ENCODE measurements at places on chromosomes 16 and 17.
A peak's percentile ranks its signal among the peaks of the same experiment; 100 is the strongest.

DNA sequence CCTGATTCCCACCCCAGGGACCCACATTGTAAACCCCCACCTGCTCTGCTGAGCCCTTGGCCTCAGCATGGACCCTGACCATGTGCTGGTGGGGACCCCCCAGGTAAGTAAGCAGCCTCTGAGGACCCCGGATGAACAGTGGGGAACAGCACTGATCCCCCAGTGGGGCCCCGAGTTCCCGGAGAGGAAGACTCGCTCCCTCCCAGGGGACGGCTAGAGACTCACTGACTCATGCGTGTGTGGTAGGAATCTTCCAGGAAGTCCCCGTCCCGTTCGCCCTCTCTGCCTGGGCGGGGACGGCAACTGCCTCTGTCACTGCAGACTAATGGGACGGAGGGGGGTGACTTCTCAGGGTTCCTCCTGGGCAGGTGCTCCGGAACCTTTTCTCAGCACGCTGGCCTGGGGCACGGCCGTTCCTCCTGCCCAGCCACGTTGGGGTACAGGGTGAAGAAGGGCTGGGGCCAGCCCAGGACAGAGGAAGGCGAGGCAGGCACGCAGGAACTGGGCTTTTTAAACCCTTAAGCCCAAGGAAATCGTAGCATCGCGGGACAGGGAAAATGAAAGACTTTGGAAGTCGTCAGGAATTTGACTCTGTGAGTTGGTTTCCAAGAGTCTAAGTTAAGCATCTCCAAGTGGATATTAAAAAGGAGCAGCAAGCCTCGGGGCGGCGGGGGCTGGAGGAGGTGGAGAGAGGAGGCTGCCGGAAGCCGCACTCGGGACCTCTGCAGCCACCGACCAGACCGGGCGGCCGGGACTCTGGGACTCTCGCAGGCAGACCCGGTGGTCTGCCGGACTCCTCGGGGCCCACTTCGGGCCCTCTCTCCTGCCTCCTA is 178.7 kb downstream of the SEC14L1 start:
- H3K27me3 ChIP-seq: no peaks in the 10 kb centered on the region
- H3K36me3 ChIP-seq: peaks cover 9% of the 10 kb centered on the region
- peak; percentile 96 for DNase-seq
- H3K4me1 ChIP-seq: peaks cover 87% of the 10 kb centered on the region

DNA sequence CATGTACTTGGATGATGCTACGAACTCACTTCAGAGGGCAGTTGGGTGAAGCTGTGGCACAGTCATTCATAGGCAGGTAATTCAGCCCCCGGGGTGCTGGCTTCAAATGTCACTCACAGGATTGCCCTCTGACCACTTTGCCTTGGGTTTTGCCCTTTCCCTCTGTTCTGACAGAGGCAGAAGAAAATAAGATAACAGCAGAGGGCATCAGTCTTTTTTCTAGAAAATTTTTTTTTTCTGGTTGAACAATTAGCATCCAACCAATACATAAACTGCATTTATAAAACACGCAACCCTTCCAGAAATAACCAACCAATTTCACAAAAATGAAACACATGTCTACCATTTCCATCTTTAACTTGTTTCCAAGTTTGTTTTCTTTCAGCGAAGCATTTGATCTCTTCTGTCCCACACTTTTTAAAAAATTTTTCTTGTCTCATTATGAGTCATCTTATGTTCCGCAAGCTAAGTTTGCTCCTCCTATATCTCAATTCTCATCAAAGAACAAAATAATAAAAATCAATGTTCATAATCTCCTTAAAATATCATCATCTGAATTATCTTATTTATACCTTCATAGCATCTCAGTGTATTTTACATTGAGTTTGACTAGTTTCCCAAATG is 15.6 kb downstream of the NACA2 start:
- no peak overlapping the region for H3K4me3 ChIP-seq
- no peak overlapping the region for H3K27ac ChIP-seq
- H3K36me3 ChIP-seq: no peaks in the 10 kb centered on the region
- DNase-seq: no peak
- H3K27me3 ChIP-seq: peaks cover 2% of the 10 kb centered on the region

- DNase-seq: no peak
- H3K27me3 ChIP-seq: no peaks in the 10 kb centered on the region
- no peak overlapping the region for H3K27ac ChIP-seq
- H3K36me3 ChIP-seq: peaks cover 17% of the 10 kb centered on the region
- H3K4me1 ChIP-seq: no peaks in the 10 kb centered on the region
- no peak overlapping the region for H3K4me3 ChIP-seq
Measured at GRCh38 chr17:80862978-80863377, 128.7 kb upstream of the CHMP6 start.

DNA sequence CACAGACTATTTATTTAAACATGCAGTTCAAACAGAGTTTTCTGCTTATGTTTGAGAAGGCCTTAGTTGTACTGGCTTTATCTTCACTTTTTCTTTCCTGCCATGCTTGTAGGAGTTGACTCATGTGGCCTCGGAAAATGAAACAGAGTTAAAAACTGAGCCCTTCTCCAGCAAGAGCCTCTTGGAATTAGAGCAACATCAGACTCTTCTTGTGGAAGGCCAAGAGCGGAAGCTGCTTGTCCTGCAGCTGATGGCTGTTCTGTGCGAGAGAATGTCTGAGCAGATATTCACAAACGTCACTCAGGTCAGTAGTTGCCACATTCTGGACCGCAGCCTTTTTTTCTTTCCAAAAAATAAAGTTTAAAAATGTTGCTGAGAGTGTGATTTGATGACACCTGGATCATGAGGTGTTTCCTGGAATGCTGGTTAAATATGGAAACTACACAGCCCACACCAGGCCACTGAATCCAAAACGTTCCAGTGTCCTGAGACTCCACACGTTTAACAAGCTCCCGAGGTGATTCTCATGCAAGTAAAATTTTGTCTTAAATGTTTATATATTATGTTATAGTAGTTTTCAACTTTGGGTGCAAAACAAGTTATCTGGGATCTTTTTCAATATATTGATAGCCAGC is 65.9 kb downstream of the TANGO6 start:
- no peak overlapping the region for H3K4me3 ChIP-seq
- peaks cover 14% of the 10 kb centered on the region for H3K4me1 ChIP-seq
- H3K36me3 ChIP-seq: no peaks in the 10 kb centered on the region
- DNase-seq: no peak
- H3K27me3 ChIP-seq: no peaks in the 10 kb centered on the region

- no peak overlapping the region for H3K4me3 ChIP-seq
- no peak overlapping the region for H3K27ac ChIP-seq
- H3K4me1 ChIP-seq: peaks cover 30% of the 10 kb centered on the region
Measured at GRCh38 chr16:4376126-4376892, 4.7 kb downstream of the VASN start.

- H3K4me1 ChIP-seq: peaks cover 4% of the 10 kb centered on the region
- no peaks in the 10 kb centered on the region for H3K27me3 ChIP-seq
- H3K36me3 ChIP-seq: no peaks in the 10 kb centered on the region
- H3K27ac ChIP-seq: peak overlapping the region; percentile 97
Measured at GRCh38 chr17:59617156-59617732, 2.5 kb upstream of the CLTC start.

All from large intestine (tissue), 12 donors.